ENCODE measurements at places on chromosomes 11 and 22.

GRCh38 chr11:36326524-36327419 lies 30.7 kb downstream of the PRR5L start:
- DNase-seq: no peak

- DNase-seq: no peak
Observed at GRCh38 chr22:25201557-25202273, 2.1 kb downstream of the CRYBB3 start.

GRCh38 chr11:113562981-113563461 lies 87.8 kb upstream of the DRD2 start:
- no peak for DNase-seq

DNA sequence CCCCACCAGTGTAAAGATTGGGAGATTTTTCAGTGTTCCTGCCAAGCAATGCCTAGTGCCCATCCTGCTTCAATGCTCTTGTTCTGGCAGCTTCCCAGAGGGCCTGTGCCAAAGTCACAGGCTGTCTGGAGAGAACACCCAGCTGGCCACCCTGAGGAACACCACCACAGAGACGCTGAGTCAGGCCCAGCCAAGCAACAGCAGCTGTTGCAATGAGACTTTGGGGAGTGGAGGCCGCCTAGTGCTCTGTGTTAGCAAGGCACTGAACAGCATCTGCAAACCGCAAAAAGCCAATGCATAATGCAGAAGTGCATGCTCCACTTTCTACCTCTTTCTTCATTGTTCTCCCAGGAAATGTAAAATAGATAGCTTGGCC lies 168.1 kb downstream of the NXPE2 start:
- no peak for DNase-seq

DNA sequence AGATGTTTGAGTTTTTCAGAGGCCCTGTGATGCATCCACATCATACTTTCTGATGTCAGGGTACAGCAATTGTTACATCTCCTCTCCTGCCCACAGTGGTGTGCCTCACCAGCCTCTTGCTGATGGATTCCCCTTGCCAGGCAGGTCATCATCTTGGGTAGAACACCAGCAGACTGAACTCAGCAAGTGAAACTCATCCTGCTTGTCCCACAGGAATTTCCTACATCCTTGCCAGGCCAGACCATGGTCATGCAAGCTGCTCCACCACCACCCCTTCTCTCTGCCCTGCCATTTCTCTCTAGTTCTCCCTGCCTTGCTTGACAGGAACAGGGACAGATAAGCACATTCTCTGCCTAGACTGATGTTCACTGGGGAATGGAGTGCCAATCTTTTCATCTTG lies 85.9 kb downstream of the PAX6 start:
- no peak for DNase-seq

DNA sequence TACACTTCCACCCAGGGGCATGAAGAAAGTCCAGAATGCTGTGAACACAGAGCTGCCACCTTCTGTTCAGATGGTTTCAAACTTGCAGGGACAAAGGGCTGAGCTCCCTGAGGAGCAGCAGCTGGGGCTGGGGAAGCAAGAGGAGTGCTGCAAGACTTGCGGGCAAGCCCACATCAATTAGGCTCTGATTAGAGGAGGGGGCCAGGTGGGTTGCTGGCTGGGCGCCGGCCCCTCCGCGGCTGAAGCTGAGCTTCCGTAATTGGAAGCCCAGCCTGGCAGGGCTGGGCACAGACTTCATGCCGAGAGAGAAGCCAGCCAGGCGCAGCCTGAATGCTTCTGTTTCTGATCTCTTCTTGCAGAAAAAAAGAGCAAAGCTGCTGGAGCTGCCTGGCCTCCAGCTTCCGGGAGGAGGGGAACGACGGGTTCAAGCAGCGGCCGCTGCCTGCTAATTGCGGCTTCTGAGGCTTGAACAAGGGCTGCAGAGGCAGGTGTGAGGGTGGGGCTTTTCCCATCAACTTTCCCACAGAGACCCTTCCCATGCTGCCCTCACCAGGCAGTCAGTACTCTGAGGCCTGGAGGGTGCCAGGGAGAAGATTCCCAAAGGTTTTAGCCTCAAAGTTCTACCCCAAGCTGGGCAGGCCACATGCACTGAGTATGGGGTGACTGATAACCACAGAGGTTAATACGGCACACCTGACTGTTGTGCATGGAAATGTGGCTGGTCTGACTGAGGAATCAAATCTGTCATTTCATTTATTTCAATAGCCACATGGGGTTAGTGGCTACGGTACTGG lies 91.1 kb upstream of the LMO1 start:
- no peak for DNase-seq

DNA sequence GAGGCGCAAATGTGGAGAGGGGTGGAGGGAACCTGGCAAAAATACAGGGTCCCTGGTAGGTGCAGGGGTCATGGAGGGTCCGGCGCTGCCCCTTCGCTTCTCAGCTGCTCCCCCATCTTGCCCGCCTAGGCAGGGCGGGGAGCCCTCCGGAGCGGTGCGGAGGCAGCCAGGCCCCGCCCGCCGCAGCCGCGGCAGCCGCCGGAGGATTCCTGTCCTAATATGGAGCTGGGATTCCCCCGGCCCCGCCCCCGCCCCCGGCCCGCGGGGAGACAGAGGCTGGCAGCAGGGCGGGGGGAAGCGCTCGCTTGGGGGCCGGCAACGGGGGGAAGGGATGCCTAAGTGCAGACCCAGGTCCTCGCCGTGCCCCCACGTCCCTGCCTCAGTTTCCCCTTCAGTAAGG lies 1.0 kb upstream of the NPAS4 start:
- DNase-seq: no peak
